ENCODE measurements at places on chromosomes 11 and 22. TPM values are rescaled to one million over a fixed set of nuclear protein-coding genes. Genes with fewer than 3 reads are reported as not detected.

Gene VSIG10L2
- total RNA-seq: not detected

Gene TMEM45B
- 0.64 TPM for total RNA-seq

Gene CHADL
- 2.4 TPM for total RNA-seq

Gene PARVG
- 1.9 TPM for total RNA-seq

Gene DGCR6
- 8.6 TPM for total RNA-seq

Gene SERHL2
- total RNA-seq: 2.6 TPM

Gene MS4A7
- 3.5 TPM for total RNA-seq

Gene CDHR5
- 0.45 TPM for total RNA-seq

Gene SAA2
- not detected for total RNA-seq

Gene C11orf91
- total RNA-seq: not detected

Gene ZC3H12C
- 30.9 TPM for total RNA-seq

Gene SUSD2
- total RNA-seq: 0.54 TPM

Gene UPK2
- total RNA-seq: not detected

Gene MMP8
- 0.09 TPM for total RNA-seq
